ENCODE measurements at places on chromosomes 13 and 19.
A peak's percentile ranks its signal among the peaks of the same experiment; 100 is the strongest.

DNA sequence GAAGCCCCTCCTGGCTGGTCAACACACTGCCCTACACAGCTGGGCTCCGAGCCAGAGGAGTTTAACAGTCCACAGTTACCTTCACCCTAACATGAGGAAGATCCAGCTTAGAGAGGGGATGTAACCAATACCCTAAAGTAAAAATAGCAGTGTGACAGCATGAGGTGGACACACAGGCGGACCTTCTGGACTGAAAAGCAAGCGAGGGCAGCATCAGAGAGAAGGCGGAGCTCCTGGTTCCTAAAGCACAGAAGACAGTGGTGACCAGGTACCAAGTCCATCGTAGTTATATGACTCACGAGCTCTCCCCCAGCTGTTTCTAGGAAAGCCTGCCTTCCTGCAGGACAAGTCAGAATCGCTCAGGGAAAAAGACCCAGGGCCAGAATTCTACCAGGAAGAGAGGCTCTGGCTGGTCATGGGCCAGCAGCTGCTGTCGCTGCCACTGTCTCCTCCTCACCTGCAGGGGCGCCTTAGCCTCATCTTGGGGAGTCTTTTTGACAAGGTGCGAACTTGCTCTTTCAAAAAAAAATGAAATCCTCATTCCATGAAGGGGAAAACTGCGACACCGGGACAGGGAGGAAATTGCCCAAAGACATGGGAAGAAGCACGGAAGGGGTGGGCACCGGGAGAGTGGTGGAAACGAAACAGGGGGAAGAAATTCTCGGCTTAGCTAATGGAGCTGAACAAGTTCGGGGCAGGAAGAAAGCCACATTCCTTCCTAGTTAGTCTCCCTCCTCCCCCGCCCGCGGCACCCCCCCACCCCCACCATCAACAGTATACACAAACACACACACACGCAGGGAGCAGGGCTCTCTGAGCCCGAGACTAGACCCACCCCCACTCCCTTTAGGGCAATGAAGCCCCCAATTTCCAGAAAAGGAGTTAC, 1.7 kb downstream of the ELL start:
- peak; percentile 72 for DNase-seq

DNA sequence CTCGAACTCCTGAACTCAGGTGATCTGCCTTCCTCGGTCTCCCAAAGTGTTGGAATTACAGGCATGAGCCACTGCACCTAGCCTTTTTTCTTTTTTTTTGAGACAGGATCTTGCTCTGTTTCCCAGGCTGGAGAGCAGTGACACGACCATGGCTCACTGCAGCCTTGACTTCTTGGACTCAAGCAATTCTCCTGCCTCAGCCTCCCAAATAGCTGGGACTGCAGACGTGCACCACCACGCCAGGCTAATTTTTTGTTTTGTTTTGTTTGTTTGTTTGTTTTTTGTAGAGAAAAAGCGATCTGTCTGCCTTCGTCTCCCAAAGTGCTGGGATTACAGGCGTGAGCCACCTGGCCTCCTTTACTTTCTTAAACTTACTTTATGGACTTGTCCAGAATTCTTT, 6.5 kb upstream of the SIN3B start:
- no peak for DNase-seq

DNA sequence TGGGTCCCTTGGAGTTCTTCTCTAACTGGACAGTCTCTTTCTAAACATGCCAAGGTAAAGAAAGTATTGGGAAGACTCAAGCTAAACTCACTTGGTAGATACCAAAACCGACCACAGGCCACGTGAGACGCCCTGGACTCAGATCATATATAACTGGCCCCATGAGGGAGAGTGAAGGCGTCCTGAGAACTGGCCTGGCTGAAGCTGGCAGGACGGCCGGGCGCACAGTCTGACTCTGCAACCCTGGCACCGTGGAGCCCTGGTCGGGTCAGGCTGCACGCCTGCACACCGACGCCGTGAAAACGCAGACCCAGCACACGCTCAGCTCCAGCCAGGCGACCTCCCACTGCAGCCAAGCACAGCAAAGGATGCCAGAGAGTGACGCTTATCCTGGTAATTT, 122.5 kb upstream of the SPACA7 start:
- no peak for DNase-seq

GRCh38 chr13:24854311-24854710, 90.3 kb downstream of the RNF17 start:
- no peak for DNase-seq

GRCh38 chr19:47473336-47473735, 1.6 kb upstream of the SLC8A2 start:
- no peak for DNase-seq

GRCh38 chr19:48728911-48729664, 9.6 kb upstream of the MAMSTR start:
- DNase-seq = no peak

DNA sequence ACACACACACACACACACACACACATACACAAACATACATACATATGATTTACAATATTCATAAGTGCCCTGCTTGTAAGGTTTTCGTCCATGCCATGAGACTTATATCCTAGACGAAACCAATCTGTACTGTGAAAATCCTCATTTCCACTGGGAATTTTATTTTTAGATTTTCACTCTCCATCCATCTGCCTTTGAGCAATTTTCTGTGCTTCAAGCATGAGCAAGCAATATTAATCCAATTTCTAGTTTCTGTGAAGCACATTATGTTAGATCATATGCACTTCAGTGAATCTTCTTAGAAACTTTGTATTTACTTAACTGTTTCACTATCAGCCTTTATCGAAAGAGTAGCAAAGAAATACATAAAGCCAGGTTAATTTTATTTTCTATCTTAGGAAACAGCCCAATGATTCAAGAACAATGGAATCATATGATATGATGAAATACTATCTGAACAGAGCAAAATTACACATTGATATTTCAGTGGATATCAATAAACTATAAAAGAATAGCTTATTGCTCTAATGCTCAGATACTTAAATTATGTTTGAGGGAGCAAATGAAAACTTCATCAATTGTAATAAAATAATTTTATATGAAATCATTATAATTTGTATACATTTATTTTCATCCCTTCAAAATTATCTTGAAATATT, 1100.7 kb upstream of the MIR17HG start:
- no peak for DNase-seq

DNA sequence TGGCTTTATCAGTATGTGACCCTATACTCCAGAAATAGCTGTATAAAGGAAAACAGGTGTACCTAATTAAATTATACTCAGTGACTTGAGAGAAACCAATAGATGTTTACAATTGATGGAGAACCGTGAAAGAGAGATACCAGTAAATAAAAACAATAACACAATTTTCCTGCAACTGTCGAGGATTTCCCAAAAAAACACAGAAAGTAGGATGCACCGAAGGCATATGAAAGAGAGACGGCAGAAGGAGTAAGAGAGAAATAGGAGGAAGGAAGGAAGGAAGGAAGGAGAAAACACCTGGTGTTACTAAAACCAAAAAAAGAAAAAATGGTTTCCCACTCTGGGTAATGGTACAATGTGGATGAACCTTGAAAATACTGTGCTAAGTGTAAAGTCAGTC, 6.8 kb upstream of the ZNF229 start:
- no peak for DNase-seq

GRCh38 chr19:31600731-31601295, 251.6 kb upstream of the TSHZ3 start:
- no peak for DNase-seq

- DNase-seq = no peak
Observed at GRCh38 chr13:111516712-111517640, 196.5 kb downstream of the TEX29 start.

- no peak for DNase-seq
Observed at GRCh38 chr19:47435196-47435595, 15.9 kb upstream of the MEIS3 start.

Data from uterus (tissue), 4 donors.